CD4-positive, alpha-beta T cell treated with Interleukin-6 at 100 ng/mL for 8 hours (primary cell): ENCODE measurements at places on chromosomes 2 and 18.

- no peak for DNase-seq
Measured at GRCh38 chr2:110810404-110810803, 78.0 kb downstream of the ACOXL start.

DNA sequence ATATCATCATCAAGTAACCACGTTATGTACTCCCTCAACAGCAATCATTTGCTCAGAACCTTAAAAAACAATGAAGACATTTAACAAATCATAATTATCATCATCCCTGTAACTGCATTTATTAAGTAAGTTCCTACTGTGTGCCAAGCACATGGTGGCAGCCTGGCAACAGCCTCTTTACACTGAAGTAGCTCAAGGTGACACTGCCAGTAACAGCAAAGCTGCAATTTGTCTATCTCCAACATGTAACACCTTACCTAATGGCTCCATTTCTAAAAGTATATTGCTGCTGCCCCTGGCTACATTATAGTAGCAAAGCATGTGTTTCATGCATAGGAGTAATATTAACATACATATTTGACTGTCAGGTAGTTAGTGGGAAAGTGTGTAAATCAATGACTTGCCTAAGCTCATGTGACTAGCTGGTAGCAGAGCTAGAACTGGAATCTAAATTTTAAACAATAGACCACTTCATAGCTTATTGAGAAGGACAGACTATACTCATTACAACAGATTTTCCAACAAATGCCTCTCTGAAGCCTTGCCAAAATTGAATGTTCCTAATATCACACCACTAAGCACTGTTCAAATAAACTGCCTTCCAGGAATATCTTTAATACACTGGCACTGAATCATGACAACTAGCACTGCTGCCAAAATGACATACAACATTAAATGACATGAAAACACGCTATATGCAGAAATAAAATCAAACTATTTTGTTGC, 86.7 kb downstream of the L3MBTL4 start:
- DNase-seq = no peak

DNA sequence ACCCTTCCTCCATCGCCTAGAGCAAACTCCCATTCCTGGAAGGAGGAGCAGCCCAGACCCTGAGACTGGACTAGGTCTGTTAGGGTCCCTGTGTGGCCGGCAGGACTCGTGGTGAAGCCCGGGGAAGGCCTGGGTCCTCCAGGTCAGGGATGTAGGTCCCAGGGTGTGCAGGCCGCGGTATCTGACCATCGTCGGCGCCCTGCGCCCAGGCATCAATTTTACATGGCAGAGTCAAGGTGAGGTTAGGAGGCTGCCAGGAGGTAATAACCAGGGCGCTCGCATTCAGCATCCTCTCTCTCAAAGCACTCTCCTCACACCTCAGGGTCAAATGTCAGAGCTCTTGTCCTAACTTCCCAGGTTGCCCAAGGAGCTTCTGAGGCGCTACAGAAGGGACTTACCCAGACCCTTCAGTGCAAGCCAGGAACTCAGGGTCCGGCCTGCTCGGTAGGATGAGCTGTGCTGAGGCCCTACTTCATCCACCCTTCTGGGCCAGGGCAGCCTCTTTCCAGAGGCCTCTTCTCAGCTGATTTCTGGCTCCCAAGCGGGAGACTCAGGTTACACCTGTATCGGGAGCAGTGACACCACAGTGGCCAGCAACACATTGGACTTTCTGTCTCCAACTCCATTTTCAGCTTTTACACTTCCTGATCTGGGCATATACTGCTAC, 628 bp downstream of the SH2D6 start:
- no peak for DNase-seq

GRCh38 chr2:73759904-73760303, 20.0 kb downstream of the DUSP11 start:
- DNase-seq = no peak

DNA sequence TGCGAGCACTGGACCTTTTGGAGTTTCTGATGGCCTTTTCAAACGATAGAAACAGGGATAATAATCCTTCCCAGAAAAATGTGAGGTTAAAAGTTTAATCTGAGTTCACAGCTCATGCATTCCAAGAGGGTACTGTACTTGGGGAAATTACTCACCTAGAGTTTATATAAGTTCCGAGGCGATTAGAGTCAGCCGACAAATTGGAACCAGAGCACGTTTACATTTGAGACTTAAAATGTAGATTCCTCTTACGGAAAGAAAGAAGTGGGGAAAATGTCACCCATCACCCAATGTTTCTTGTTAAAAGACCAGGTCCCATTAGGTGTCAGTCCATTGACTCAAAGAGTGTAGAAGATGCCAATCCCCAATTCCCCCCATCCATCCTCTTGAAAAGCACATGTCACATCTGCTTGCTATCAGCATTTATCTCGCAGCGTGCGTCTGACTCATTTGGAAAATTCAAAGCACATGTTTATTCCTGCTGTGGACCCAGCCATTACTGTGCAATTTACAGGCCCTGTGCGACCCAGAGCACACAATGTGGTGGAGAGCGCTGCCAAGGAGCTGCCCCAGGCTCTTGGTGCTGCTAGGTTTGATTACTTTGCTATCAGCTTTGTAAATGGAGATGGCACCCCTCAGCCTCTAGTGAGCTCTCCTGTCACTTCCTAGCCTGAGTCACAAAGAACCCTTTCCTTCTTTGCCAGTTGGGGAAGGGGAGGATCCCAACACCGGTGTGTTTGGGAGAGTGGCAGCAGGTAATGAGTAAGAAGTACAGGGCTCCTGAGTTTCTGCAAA, 104.8 kb downstream of the COLEC12 start:
- no peak for DNase-seq

DNA sequence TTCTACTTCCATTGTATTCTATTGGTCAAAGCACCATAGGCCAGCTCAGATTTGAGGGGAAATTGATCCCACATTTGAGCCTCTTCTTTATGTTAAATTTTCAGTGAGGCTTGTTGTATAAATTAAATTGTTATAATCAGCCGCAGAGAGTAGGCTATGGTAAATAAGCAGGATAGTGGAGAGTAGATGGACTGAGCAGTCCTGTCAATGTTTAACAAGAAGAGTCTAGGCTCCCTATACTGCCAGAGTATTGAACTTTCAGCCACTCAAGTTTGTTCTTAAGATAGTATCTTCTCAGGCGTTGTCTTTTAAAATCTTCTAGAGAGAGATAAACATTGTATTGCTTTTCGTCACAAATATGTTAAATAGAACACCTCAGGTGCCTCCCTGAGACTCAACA, 100.9 kb downstream of the PRKRA start:
- DNase-seq = no peak

- no peak for DNase-seq
Measured at GRCh38 chr2:74031959-74032287, 47.2 kb downstream of the TET3 start.

- no peak for DNase-seq
Measured at GRCh38 chr18:59200787-59201186, 19.2 kb upstream of the GRP start.

DNA sequence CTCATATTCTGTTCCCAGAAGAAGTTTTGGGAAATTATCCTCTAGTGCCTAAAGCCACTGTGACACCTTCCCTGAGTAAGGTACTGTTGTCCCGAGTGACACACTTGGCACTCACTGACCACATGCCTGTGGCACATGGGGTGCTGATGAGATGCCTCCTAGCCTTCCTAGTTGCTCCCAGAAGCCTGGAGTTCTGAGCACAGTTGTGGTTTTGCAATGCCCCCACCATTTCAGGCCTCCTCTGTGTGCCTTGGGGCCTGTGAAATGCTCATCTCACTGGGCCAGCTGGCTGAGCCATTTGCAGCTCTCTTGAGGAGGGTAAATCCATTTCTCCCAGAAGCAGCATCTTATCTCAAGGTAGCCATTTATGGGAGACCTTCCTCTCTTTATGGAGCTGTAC, 91.8 kb downstream of the DGKD start:
- no peak for DNase-seq

DNA sequence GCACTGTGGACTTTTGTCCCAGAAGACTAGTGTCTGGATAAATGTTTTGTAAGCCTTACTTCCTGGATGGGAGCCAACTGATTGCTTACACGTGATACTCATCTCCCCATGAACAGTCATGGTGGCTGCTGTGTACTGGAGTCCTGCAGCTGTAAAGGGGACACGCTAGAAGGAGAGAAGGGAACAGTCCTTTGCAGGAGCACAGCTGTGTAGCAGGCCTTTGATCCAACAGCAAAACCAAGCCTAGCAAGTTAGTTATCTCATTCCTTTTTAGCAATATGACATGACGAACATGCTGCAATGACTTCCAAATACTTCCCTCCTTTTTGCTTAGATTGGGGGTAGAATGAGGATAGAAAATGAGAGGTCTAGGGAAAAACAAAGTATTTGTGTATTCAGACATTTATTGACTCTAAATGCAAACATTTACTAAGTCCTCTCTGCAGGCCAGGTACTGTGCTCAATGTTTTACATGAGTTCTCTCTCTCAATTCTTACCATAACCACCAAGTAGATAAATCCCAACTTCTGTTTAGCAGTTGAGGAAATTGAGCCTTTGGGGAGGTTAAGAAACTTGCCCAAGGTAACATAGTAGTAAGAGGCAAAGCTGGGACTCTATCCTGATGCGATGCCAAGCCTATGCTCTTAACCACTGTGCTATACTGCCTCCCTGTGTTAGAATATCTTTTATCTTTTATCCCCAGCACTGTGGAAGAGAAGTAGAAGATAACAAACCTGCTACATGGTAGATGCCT, 55.4 kb upstream of the CD28 start:
- peak; percentile 28 for DNase-seq

- no peak for DNase-seq
Measured at GRCh38 chr2:151869291-151869690, 41.1 kb upstream of the ARL5A start.

DNA sequence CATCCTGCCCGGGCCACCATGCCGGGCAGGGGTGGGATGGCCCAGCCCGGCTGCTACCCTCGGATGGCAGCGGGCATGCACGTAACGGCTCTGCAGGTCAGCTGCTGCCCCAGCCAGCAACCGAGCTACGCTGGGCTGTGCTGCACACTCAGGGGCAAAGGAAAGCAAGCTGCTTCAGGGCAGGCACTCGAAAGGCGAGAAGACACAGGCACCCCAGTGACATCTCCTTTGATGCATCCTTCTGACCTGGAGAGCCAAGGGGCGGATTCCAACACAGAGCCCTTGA, 8.8 kb downstream of the HDAC4 start:
- no peak for DNase-seq

DNA sequence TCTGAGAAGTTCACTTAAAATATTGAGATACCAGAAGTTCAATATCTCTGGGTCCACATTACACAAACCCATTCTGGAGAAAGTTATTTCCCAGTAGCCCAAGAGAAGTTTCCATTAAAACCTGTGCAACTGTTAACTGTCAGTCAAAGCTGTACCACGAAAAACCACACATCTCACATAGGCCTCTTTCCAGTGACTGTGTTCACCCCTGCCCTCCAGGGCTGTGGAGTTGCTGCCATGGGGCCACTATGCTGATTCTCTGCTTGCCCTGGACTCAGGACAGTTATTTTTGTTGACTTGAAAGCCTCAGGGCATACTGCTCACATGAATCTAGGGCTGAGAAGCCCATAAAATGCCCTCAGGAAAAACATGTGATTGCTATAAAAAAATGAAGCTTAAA, 153.8 kb downstream of the PIEZO2 start:
- DNase-seq = no peak

DNA sequence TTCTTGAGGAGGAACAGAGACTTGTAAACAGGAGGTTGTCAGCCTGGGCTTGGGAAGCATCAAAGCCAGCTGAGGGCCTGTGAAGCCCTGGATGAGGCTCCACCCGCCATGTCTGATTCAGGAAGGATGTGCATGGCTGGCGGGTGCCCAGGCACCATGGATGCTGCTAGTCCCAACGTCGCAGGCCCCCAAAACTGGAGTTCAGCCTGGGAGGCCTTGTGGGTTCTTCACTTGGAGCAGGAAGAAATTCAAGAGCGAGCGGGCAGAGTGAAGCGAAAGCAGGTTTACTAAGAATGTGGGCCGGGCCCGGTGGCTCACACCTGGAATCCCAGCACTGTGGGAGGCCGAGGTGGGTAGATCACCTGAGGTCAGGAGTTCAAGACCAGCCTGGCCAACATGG, 12.1 kb upstream of the PXDN start:
- DNase-seq = no peak

DNA sequence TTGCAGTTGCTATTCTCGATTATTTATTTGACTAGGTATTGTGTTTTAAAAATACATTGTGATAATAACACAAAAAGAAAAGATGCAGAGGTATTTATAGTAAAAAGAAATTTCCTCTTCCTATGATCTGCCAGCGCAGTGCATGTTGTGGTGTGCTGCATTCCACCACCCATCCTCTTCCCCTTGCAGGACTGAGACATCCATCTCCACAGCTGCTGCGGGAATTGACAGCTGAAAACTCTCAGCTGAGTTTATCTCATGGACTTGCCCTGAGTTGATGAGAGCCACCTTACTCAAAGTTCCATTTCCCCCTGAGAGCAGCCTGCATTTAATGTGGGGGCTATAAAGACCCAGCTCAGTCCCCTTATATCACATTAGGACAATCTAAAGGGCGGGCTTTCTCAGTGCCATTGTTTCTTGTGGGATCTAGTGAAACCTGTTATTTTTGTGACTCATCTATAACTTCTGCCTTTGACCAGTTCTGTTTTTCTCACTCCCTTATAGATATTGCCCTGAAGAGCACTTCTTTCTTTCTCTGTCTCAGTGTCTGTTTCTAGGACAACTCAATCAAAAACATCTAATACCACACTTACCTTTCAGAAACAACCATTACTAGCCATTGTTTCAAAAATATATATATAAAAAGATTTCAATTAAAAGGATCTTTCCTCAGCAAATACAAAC, 698.5 kb downstream of the NR4A2 start:
- DNase-seq = no peak

- no peak for DNase-seq
Measured at GRCh38 chr18:66439670-66440069, 164.2 kb downstream of the CDH19 start.

GRCh38 chr2:24913911-24914310, 6.1 kb downstream of the ADCY3 start:
- DNase-seq = no peak

- no peak for DNase-seq
Measured at GRCh38 chr2:16090650-16091575, 150.6 kb downstream of the MYCN start.

DNA sequence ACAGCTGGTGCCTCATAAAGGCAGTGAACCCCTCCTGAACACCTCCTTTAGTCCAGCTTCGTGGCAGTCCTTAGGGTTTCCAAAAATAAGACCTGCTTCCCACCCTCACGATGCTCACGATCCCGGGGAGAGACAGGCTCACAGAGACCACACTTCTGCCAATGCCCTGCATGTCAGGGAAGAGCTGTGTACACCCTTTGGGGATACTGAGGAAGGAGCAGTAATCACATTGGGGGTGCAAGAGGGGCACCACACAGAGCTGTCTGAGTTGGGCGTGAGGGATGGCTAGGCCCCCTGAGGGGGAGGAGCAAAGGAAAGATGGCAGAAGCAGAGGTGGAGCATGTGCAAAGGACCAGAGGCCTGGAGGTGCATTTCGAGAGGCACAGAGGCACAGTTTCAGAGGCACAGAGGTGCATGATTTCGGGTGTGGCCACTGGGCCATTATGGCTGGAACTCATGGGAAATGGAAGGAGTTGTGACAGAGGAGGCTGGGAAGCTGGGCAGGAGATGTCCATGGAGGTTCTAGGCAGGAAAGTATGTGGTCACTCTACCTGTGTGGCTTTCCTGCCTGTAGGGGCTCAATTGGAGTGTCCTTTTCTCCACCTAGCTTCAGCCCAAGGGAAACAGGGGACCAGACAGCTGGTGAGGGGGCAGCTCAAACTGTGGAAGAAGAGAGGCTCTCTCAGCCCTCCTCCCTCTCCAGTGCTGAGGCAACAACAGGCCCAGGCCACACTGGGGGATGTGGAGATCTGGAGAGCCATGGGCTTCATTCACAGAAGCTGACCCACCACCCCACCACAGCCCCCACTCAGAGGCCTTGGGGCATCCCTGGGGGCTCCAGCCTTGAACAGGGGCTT, 115.9 kb downstream of the CAPN13 start:
- DNase-seq = no peak

- no peak for DNase-seq
Measured at GRCh38 chr2:199018826-199019225, 438.9 kb downstream of the SATB2 start.
